ENCODE measurements at places on chromosomes 6 and 20.

DNA sequence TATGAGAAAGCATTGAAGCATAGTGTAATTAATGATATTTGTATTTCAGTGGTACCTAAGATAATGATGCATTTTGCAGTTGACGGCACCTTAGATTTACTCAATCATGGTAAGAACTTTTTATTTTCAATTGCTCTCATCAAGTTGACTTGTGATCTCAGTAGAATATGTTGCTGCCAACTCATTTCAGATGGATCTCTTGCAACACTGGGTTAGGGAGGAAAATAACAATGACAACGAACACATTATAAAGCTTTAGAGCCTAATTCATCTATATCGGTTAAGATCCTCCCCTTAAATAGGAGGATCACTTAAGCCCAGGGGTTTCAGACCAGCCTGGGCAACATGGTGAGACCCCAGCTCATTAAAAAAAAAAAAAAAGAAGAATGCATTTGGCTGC is 18.0 kb upstream of the TBC1D22B start:
- DNase-seq: no peak

GRCh38 chr20:40844332-40844731 is 155.3 kb upstream of the MAFB start:
- DNase-seq: no peak

GRCh38 chr6:167015302-167015701 is 16.1 kb downstream of the CEP43 start:
- DNase-seq: no peak

DNA sequence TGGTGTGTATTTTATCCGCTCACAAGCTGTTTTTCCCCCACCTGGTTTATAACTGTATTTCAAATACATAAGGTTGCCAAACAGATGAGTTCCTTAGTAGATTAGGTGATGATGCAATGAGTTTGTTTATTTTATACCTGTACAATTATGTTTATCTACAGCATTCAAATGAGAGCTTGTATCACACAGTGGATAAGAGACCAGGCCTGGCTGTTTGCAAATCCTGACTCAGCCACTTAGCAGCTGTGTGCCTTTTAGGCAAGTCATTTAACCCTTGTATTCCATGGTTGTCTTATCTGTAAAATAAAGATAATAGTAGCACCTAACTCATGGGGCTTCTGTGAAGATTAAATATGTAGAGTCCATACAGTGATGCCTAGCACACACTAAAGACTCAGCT is 143.7 kb downstream of the MOXD1 start:
- DNase-seq: no peak

GRCh38 chr6:160534050-160534696 is 129.9 kb downstream of the LPA start:
- peak; percentile 65 for DNase-seq
